ENCODE measurements at places on chromosomes 7 and 10.

GRCh38 chr10:80523773-80524172, 13.9 kb upstream of the SH2D4B start:
- no peak for DNase-seq

DNA sequence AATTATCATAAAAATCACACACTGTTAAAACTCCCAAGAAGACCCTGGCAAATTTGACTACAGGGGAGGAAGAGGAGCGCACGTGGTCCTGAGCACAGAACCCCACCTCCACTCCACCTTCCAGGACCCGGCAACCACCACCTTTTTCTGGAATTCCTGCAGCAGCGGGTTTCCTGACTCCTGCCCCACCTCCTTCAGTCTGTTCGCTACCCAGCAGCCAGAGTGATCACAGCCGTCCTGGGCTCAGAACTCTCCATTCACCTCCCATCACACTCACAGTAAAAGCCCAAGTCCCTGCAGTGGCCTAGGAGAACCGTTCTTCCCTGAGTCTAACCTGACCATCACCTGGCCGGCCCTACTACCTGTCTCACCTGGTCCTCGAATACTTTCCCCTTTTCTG, 107.4 kb upstream of the FAM204A start:
- no peak for DNase-seq

DNA sequence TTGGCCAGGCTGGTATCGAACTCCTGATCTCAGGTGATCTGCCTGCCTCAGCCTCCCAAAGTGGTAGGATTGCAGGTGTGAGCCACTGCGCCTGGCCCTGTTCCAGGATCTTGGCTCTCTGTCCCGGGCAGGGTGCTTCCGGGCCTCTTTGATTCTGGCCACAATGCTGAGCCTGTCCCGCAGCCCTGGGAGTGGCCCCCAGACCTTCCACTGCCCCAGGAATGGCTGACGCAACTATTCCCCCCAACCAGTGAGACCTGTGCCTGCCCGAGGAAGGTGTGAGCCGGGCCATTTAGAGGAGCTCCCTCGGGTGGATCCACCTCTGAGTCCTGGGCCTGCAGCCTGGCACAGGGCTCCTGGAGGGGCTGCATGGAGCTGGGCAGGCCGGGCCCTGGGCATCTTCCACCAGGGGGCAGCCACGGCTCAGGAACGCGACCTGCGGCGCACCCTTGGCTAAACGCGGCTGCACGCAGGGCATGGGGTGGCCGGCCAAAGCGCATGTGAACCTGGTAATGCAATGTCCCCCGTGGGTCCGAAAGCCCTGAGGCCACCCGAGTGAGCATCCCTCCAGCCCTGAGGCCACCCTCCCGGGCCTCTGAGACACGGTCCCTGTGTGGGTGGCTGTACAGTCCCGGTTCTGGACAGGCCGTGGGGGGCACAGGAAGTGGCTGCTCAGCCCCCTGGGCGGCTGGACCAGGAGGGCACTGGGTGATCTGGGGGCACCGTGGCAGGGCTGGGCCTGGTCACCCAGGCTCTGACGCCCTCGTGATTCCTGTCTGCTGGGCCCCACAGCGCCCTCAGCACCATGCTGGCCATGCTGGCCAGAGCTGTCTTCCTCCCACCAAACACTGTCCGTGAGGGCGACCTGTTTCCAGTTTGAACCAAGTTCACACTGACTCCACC, 24.8 kb downstream of the GRIFIN start:
- peak; percentile 6 for DNase-seq

GRCh38 chr7:1708596-1709251, 38.6 kb downstream of the ELFN1 start:
- DNase-seq, result no peak

DNA sequence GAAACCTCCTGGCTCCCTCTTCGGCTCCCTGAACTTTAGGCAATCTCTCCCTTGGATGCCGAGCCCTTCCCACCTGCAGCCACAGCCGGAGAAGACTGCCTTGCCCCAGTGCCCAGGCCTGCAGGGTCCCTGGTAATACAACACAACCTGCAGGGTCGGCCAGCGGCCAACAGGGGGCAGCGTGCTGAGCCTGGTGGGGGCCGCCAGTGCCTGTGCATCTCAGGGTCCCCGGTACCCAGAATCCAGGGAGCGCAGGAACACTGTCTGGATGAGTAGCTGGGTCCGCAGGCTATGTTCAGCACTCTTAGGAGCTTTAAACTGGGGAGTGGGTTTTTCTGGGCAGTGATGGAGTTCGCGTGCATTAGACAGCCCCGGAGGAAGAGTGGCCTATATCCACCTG, 17.5 kb upstream of the C10orf71 start:
- DNase-seq, result no peak

DNA sequence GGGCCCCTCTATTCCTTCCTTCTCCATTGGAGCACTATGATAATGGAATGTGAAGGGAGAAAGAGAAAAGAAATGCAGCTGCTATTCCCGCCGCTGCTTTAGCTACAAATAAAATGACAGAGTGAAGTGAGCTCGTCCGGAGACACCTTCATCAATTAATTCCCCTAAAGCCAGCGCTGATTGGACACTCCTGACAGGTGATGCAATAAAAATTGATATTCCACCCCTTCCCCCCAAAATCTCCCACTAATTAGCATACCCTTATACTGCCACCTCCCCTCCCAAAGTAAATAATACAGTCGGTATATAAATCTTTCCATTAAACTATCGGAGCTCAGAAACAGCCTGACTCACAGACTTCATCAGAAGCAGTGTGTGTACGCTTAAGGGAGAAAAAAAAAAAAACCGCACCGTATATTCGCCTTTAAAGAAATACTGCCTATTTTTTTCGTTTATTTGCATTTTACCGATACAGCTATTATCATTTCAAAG, 7.3 kb downstream of the SKIDA1 start:
- DNase-seq, result peak; percentile 83

DNA sequence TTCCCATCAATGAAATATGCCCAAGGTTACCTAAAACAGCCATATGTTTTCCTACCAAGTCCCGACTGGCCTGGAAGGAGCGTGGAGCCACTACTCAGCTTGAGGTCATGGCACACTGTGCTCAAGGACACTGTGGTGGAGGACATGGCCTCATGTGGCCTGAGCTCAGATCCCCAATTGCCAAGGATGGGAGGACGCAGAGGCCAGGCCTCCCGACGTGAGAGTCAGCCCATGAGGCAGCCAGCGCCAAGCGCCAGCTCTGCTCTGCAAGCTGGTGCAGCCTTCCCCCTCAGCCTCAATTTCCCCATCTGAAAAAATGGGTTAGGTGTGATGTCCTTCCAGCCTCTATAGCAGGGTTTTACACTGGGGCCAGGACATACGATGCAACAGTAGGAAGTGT, 302.6 kb downstream of the CALN1 start:
- DNase-seq, result no peak

GRCh38 chr10:28241741-28242399, 61.0 kb downstream of the MPP7 start:
- DNase-seq, result no peak

- DNase-seq, result peak; percentile 12
These were observed 50.6 kb upstream of the DUSP5 start for GRCh38 chr10:110446954-110447608.

DNA sequence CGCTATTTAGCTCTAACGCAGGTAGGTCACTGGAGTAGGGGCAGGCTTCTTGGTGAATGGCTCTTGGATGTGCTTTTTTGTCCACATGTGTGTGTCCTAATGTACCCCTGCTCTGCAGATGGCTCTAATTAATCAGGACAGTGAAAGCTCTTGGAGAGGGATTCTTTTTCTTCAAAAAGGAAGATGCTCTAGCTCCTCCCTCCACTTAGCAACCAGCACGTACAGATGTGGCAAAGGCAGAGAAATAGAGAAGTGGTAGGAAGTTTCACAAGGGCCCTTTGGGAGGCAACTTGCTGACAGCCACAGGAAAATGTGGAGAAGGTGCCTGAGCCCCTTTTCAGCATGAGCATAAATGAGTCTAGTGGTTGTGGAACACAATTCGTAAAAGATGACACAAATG, 221.7 kb downstream of the PLXNA4 start:
- DNase-seq, result no peak

Data from NCI-H1694 treated with DMSO at 0.1 percent for 48 hours (cell line).